NCI-H510A treated with DMSO at 0.1 percent for 48 hours (cell line): ENCODE measurements at places on chromosomes 4 and X.

DNA sequence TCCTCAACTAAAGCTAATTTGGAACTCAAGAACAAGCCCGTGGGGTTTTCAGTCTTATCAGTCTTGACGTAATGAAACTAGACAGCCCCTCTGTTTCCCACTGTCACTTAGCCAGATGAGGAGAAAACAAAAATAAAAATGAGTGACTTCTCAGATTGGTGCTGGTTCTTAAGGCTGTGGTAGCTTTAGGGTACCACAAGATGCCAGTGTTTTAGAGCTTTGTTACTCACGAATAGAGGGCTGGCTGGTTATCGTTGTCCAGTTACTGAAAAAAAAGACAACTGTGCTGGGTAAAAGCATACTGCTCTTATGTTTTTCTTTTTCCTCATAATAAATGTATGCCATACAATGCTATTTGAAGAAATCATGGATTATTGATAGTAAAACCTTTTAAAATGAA, 796.7 kb downstream of the RAPGEF2 start:
- no peak for DNase-seq

GRCh38 chr4:112257098-112257497, 25.5 kb downstream of the AP1AR start:
- DNase-seq = no peak

GRCh38 chrX:19578956-19579355, 63.6 kb upstream of the MAP3K15 start:
- no peak for DNase-seq

DNA sequence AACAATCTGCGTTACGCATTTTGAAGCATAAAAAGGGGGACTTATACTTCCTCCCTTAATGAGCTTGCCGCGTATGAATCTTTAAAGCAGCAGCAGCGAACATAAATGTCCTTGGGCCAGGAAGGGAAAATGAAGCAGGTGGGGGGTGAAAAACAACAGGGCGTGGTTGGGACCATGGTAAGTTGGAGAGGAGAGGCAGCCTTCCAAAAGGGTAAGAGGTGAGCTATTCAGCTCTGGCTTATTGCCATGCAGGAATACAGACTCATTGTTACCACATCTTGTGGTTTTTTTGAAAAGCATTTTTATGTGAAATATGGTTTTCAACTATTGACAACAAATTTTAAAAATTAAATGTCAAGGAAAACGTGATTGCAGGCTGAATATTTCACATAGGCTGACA, 710.7 kb upstream of the FAM241A start:
- no peak for DNase-seq

- no peak for DNase-seq
Measured at GRCh38 chr4:97159625-97160024, 983.7 kb downstream of the STPG2 start.
